ENCODE measurements at places on chromosomes 7 and 10. TPM values are rescaled to one million over a fixed set of nuclear protein-coding genes. Genes with fewer than 3 reads are reported as not detected.

The UBN2 gene
- 9.1 TPM for total RNA-seq

The ABCC2 gene
- total RNA-seq, result 0.61 TPM

The HOXA1 gene
- total RNA-seq, result 1.6 TPM

The CPVL gene
- 7.4 TPM for total RNA-seq

The MMD2 gene
- not detected for total RNA-seq

The COL26A1 gene
- total RNA-seq, result not detected

The CHCHD3 gene
- 41.8 TPM for total RNA-seq

The PHKG1 gene
- not detected for total RNA-seq

The RBM20 gene
- total RNA-seq, result 4.5 TPM

The DPCD gene
- total RNA-seq, result 37.9 TPM

The ACBD7 gene
- total RNA-seq, result 0.31 TPM

DNA sequence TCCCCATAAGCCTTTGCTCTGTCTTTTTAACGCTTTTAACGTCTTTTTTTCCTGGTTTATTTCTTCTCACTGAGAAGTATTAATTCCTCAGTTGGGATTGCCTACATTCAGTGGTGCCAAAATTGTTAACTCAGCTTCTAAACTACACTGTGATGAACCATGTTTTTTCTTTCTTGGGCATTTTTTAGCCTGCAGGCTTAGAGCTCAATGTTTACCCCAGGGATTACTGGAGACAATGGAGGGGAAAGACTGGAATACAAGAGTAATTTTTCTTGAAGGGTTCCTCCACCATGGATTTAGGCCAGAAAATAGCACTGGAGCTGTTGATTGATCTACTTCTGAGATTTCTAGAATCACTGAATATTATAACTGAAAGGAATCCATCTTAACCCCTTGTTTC, 19.8 kb downstream of the STAMBPL1 start:
- no peak for DNase-seq

GRCh38 chr7:70764701-70765208, 367.2 kb upstream of the GALNT17 start:
- DNase-seq, result no peak

- DNase-seq, result no peak
Observed at GRCh38 chr7:39754326-39755120, 131.2 kb downstream of the RALA start.

GRCh38 chr10:122375679-122376160, 1.2 kb downstream of the PLEKHA1 start:
- no peak for DNase-seq

DNA sequence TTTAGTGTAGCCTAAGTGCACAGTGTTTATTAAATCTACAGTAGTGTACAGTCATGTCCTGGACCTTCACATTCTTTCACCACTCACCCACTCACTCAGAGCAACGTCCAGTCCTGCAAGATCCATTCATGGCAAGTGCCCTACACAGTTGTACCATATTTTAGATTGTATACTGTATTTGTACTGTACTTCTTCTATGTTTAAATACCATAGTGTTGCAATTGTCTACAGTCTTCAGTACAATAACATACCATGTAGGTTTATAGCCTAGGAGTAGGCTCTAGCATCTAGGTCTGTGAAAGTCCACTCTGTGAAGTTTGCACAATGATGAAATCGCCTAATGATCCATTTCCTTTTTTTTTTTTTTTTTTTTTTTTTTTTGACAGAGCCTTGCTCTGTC, 12.0 kb downstream of the EEPD1 start:
- no peak for DNase-seq

GRCh38 chr10:95391164-95391563, 100.4 kb upstream of the PDLIM1 start:
- no peak for DNase-seq

DNA sequence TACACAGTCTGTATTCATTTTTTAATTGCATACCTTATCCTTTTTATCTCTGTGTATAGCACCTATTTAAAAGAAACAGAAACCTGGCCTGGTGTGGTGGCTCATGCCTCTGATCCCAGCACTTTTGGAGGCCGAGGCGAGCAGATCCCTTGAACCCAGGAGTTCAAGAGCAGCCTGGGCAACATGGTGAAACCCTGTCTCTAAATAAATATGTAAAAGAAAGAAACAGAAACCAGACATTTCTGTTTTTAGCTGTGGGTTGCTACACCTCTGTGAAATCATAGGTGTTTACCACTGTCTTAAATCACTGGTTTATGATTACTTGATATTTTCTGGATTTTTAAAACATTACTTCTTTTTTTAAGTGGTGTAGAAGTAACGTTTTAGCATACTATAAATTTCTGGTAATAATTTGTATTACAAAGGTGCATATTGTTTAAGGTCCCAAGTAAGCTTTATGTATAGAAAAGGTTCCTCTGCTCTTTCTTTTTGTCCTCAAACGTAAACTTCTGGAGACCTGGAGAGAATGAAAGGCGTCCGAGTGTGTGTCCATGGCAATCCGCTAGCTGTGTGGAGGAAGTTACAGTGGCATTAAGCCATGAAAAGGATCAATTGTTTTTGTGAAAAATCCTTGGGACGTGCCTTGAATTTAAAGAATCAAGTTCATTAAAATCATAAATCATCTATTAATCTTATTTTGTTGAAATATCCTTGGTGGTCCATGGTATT, 41.1 kb downstream of the PTPRZ1 start:
- DNase-seq, result no peak

DNA sequence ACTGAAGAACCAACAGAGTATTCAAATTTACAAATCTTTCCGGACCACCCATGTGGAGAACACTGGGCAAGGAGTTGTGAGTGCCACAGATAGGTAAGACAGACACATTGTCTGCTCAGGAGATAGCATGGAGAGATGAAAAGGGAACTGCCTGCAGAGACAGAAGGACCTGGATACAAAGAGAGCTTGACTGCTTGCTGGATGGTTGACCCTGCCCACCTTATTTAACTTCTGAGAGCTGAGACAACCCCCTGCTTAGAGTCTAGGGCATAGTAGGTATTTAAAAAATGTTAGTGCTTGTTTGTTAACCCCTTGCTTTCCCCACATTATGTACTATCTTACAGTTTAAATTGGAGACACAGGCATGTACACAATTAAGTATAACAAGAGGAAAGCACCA, 314.1 kb downstream of the THSD7A start:
- no peak for DNase-seq

DNA sequence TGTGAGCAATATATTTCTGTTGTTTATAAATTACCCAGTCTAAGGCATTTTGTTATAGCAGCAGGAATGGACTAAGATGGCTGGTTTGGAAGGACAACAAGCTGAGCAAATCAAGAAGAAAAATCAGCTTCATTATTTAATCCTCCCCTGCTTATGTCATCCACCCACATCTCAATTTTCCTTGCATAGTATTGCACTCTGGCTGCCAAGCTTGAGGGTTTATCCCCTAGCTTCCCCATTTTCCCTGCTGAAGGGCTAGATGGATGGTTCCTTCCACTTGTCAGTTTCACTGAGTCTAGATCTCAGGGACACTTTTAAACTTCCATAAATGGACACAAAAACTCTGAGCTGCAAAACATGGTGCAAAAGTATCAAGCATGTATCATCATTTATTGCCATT, 75.2 kb upstream of the LAMB4 start:
- DNase-seq, result no peak

DNA sequence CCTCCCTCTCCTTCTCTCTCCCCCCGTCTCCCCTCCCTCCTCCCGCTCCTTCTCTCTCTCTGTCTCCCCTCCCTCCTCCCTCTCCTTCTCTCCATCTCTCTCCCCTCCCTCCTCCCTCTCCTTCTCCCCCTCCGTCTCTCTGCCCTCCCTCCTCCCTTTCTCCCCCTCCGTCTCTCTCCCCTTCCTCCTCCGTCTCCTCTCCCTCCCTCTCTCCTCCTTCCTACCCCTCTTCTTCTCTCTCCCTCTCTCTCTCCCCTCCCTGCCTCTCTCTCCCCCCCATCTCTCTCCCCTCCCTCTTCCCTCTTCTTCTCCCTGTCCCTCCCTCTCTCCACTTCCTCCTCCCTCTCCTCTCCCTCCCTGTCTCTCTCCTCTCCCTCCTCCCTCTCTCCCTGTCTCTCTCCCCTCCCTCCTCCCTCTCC, 32.2 kb downstream of the AP5Z1 start:
- no peak for DNase-seq

DNA sequence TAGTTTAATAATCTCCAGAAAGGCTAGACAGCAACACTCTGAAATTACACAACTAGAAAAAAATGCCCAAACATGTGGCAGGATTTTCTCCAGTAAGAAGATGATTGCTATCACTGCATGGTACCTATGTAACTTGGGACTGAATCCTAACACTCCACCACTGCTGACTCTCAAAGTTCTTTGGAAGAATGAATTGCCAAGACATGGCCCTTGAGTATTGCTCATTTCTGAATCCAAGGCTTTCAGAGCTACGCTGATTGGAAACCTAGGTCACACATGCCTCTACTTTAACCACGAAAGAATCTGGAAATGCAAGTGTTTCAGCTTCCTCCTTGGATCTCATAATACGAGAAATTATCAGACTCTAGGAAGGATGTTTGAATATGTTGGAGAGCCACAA, 167.5 kb upstream of the CELF2 start:
- no peak for DNase-seq

- DNase-seq, result no peak
Observed at GRCh38 chr7:45267262-45267661, 109.7 kb downstream of the RAMP3 start.

DNA sequence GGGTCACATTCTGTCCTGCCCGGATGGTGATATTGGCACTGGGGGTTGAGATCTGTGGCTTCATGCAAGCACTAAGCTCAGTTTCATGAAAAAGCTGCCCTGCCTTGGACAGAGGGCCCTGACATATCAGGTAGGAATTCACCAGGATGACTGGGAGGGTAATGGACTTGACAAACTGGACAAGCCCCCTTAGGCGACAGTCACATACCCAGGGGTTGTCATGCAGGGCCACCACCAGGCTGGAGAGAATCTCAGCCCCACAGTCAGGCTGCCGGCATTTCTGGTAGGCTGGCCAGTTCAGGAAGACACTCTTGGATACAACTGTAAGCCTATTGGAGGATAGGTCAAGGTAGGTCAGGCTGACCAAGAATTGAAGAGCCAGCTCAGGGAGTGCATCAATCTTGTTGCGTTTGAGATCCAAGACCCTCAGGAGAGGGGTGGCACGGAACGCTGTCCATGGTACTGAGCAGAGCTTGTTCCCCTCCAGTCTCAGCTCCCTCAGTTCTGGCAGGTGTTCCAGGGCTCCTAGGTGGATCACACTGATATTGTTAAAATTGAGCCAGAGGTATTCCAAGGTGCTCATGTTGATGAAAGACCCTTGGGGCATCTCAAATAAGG, 824 bp downstream of the LRIT2 start:
- no peak for DNase-seq

DNA sequence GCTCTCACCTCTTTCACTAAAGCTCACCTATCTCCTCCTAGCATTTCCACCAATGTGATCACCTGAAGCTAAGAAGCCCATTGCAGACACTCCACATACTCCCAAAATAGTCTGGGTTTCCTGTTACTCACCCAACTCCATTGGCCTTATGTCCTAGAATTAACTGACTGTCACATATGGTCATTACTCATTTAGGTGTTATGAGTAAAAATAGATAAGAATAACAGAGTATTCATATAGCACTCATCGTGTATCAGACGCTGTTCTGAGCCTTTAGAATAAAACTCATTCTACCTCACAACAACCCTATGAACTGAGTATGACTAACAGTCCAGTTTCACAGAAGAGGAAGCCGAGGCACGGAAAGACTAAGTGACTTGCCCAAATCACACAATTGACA, 174.2 kb upstream of the NPVF start:
- DNase-seq, result no peak

- DNase-seq, result no peak
Observed at GRCh38 chr10:72694476-72695369, 2.8 kb downstream of the MCU start.

DNA sequence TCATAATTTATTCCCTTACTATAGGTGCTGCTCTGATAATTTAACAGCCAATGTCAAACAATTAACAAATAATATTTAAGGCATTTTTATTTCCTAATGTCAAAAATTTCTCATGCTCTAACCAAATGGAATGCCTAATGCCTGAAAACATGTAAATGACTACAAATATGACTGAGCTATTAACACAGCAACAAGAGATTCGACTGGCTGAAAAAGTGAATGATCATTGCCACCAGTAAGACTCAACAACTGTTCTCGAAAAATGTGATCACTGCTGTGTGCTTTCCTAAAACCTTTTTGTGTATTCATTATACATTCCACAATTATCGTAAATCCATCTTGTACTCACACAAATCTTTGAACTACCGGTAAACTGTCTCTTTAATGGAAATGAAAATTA, 118.7 kb downstream of the NPY start:
- DNase-seq, result no peak

- no peak for DNase-seq
Observed at GRCh38 chr7:80453699-80454340, 58.0 kb downstream of the GNAT3 start.

Measured in esophagus squamous epithelium (tissue), 5 donors.